ENCODE measurements at places on chromosomes 16 and 17. TPM values are rescaled to one million over a fixed set of nuclear protein-coding genes. Genes with fewer than 3 reads are reported as not detected.

RNF112 gene
- polyA plus RNA-seq: 0.75 TPM

CDH13 gene
- polyA plus RNA-seq: 53.6 TPM

LRRC46 gene
- polyA plus RNA-seq: 0.95 TPM

STX1B gene
- 0.46 TPM for polyA plus RNA-seq

P2RX5 gene
- 2.8 TPM for polyA plus RNA-seq

TBC1D3 gene
- 0.15 TPM for polyA plus RNA-seq

- DNase-seq: no peak
Measured at GRCh38 chr17:28645576-28645939, 600 bp upstream of the BLTP2 start.

- peak; percentile 28 for DNase-seq
Measured at GRCh38 chr16:65634291-65634690, 512.4 kb upstream of the CDH11 start.

DNA sequence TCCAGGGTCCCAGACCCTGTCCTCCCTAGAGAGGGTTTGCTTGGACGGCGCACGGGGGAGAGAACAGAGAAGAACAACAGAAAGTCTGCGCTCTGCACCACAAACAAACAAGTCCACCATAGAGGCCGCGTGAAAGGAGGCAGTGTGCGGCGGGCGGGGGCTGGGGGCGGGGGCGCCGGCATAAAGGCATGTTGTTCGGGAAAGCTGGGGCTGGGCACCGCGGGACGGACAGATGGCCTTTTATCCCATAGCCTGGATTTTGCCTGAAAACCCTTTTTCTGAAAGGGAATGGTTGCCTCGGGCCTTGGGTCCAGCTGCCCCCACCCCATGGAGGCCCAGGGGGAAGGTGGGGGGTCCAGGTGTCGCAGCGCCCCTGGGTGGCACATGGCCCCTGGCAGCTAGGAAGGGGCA, 26.0 kb downstream of the FA2H start:
- DNase-seq: no peak

DNA sequence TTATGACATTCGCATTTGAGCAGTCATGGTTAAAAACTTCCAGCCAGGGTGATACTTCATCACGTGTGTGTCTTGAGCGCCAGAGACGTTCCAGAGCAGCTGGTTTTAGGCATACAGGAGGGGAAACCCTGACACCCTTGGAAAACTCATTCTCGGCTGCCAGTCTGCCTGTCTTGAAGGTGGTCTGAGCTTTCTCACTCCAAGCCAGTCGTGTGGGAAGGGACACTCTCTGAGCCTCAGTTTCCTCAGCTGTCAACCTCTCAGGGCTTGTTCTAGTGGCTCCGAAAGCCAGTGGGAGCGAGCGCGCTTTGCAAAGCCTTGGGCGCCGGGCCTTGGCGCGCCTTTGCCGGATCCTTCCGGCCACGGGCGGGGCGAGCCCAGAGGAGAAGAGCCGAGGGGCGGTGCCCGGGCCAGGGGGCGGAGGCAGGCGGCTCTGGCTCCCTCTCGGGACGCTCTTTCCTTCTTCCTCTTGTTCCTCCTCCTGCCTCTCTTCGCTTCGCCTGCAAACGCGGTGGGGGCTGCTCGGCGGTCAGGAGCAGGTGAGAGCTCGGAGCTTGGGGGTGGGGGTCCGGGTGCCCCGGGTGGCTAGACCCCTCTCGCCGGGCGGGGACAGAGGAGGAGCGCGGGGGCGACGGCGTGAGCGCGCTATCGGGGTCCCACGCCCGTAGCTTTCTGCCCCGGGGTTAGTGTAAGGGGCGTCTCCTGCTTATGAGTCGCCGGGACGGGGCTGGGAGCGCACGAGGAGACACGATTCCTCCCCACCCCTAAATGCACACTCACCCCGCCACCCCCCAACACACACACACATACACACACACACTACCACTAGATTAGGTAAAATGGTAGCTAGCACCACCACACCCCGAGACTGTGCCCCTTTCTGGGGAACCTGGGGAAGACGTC, at the start of gene LDAF1:
TSS of gene LDAF1 (plus strand) at position 467 of the 903 bp plus-strand sequence. CDS start 2,509 bp downstream, outside the sequence.
- DNase-seq: peak; percentile 95

DNA sequence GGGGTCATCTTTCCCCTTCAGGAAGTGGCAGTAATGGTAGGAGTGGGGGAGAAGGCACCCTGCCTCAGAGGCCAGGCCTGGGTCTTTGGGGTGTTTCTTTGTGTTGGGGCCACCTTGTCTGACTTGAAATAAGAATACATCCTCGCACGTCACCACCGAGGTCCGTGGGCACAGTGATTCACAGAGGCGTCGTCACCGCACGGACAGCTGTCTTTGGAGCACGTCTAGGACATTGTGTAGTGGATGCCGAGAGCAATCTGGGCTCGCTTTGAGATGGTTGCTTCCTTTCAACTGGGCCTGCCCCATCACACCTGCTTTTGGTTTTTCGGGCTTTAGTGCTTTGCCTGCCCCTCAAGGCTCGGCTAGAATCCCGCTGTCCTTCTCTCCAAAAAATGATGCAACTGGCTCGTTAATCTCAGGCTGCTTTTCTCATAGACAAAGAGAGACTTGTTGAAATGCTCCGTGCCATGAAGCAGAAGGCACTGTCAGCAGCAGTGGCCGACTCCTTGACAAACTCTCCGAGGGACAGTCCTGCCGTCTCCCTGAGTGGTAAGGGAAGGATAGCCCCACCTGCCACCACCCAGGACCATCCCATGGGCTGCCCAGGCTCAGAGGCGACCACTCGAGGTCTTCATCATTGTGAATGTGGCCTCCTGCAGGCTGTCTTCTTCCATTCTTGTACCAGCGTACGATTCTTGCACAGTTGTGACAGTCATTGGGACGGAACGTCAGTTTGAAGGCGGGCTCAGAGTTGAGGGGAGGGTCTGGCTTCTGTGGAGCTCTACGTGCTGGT, 24.0 kb downstream of the GINS2 start:
- DNase-seq: no peak

DNA sequence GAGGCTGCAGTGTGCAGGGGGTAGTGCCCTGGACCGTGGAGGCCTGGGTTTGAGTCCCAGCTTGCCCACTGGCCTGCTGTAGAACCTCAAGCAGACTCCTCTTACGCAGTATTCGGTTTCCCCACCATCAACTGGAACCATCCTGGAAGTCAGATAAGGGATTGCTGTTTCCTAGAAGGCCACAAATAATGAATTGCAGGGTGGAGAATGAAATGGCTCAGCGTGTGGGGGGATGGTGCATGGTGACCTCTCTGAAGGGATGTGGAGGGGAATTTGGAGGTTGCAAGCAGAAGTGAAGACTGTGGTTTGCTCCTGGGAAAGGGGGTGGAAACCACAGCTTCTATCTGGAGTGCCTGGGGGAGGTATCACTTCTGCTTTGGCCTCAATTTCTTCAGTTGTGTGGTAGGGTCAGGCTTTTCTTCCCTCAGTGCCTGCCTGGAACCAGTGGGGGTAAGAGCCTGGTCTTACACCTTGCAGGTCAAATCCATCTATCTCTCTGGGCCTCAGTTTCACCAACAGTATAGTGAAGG, 1.7 kb downstream of the ADGRG5 start:
- DNase-seq: no peak

GRCh38 chr16:12229759-12230594, 253.4 kb downstream of the SNX29 start:
- peak; percentile 50 for DNase-seq

DNA sequence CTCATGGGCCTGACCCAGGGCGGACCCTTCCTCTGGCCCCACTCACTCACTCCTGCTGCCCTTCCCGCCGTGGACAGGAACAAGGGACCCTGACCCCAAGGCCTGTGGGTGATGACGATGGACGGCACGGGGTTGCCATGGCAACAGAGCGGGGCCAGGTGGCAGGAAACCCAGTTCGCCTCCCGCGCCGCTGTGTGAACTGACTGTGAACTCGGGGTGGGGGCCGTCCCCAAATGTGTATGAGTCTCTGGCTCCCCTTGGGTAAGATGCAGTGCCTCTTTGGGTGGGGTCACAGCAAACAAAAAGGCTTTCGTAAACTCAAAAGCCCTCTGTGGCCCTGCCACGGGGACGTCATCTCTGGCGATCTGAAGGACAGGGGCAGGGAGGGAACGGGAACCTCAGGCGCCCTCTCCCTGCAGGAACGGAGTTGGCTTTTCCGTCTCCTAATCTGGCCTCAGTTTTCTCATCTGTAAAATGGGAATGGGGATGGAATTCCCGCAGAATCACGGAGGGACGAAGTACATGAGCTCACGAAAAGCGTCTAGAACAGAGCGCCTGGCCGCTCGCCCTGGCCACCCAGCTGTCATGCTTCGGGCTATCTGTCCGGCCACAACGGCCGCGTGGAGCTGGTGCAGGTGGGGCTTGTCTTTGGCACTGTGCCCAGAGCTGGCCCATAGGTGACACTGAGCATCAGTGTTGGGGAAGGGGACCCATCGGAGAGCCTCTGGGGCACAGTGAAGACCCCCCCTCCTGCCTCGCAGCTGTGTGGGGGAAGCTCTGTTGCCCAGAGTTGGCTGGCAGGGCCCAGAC, 44.9 kb upstream of the PABPN1L start:
- no peak for DNase-seq

DNA sequence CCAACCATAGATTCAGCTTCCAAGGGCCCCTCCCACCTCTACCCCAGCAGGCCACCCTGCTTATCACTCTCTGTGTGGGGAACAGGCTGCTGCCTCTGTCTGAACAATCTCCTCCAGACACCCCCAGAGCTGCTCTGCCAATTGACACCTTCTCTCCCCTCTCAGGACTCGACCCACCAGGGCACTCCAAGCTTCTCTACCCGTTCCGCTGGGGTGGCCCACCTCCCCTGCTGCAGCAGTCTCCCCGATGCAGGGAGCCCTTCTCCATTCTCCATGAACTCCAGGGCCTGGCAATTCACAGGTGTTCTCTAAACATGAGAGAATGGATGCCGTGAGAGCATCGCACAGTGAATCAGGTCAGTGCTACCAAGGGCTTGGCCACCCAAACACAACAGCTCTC, 28.3 kb upstream of the FAAP100 start:
- DNase-seq: no peak

Data from GM23248 (cell line).